ENCODE measurements at places on chromosomes 2 and 18.

- H3K4me3 ChIP-seq, result no peak overlapping the region
- H3K4me1 ChIP-seq, result no peaks in the 10 kb centered on the region
- H3K36me3 ChIP-seq, result no peaks in the 10 kb centered on the region
- no peak for DNase-seq
- no peak overlapping the region for H3K27ac ChIP-seq
- H3K27me3 ChIP-seq, result no peaks in the 10 kb centered on the region
Observed at GRCh38 chr2:193566276-193566675, 1371.5 kb upstream of the TMEFF2 start.

DNA sequence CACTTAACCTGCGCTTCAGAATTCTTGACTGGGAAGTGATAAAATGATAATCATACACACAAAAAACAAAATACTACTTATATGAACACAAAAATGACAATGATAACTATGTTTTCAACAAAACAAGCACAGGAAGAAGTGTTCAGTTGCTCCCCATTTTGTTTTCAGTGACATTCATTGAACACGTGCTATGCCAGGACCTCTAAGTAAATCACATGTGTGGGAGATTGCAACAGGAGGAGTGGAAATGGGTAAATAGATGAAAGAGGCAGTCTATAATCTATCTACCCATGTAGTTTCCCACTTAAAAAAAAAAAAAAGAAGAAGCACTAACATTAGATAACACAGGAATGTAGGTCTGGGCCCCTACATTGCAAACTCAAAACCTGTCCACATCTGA lies 183.5 kb upstream of the HNRNPA3 start:
- no peak overlapping the region for H3K4me3 ChIP-seq
- no peaks in the 10 kb centered on the region for H3K4me1 ChIP-seq
- peaks cover 11% of the 10 kb centered on the region for H3K27me3 ChIP-seq
- H3K36me3 ChIP-seq, result no peaks in the 10 kb centered on the region

DNA sequence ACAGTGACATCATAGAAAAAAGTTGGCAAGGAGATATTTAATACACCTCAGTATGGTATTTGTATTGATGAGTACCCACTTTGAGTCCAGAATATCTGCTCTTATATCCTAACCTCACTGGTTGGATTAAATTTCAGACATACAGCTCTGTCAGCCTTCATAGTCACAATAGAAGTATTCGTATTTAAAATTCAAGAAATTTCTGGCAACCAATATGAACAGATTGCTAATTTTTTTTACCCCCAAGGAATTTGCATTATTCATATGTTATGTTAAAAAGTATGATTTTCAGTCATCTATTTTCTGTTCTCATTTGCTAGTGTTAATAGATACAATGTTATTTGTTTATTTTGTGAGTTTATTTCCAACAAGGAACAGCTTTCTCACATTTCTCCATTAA lies 1306.8 kb upstream of the NXPH2 start:
- no peaks in the 10 kb centered on the region for H3K36me3 ChIP-seq
- no peak for DNase-seq
- no peaks in the 10 kb centered on the region for H3K27me3 ChIP-seq

DNA sequence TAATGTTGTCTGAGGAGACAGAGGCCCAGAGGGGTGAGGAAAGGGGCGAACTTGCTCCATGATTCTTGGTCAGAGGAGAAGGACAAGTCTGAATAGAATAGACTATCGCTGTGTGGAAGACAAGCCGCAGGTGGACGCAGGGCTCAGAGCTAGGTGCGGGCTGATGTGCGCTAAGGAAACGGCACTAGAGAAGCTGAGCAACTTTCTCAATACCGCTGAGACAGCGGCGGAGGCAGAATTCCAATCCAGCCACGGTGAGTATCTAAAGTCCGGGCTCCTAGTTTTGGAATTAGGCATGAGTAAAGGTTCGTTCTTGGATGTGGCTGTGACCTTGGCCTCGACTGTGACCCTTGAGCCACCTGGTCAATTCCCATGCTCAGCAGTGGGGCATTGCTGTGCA lies 47.8 kb downstream of the CAPN13 start:
- H3K27me3 ChIP-seq, result peaks cover 10% of the 10 kb centered on the region
- H3K36me3 ChIP-seq, result no peaks in the 10 kb centered on the region
- no peak overlapping the region for H3K27ac ChIP-seq
- H3K4me3 ChIP-seq, result no peak overlapping the region
- DNase-seq, result no peak
- H3K4me1 ChIP-seq, result no peaks in the 10 kb centered on the region

DNA sequence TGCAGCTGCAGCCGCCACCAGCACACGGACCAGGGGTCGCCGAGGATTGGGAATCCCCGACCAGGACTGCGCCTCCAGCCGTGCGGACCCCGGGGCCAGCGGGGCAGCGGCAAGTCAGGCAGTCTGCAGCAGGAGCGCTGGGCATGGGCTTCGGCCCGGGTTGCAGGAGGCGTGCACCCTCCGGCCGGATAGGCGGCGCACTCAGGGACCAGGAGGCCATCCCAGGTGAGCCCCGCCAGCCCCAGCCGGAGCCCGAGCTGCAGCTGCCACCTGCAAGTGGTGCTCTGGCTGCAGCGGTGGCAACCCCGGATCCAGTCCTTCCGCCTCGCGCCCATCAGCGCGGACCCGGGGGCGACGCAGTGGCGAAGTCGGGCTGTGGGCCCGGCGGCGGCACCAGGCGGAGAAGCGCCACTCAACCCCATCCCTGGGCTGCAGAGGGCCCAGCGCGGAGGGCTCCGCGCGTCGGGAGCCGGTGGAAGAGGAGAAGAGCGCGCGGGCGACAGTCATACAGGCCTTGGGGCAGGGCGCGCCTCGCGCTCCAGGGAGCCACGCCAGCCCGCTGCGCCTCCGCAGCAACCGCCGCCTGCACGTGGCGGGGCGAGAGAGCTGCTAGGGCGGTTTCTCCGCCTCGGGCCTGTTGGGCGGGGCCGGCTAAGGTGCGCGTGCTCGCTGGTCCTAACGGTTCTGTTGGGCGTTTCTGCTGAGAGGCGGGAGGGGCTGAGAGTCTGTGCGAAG lies 73.8 kb downstream of the RPIA start:
- H3K27ac ChIP-seq, result peak overlapping the region; percentile 27
- peak overlapping the region; percentile 77 for H3K4me3 ChIP-seq
- H3K4me1 ChIP-seq, result peaks cover 11% of the 10 kb centered on the region

All from activated naive CD4-positive, alpha-beta T cell treated with anti-CD3 and anti-CD28 coated beads for 36 hours (primary cell).